ENCODE measurements at places on chromosomes 2 and 18.

DNA sequence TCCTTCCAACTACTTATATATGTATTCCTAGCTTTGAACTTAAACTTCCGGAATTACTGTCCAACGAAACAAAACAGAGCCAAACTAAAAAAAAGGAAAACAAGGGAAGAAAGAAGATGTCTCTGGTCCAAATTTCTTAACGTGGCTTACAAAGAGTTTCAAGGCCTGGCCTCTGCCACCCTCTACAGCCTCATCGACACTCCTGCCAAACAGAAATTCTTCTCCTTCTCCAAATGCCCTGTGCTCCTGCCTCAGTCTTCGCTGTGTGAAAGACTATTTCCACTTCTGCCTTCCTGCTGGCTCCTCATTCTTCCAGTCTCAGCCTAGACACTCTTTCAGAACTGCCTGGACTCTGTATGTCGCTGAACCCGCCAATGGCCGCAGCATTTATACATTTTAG lies 249.2 kb downstream of the TXNL1 start:
- DNase-seq: no peak

GRCh38 chr18:61333746-61334490 lies 688 bp downstream of the CDH20 start:
- peak; percentile 33 for DNase-seq

DNA sequence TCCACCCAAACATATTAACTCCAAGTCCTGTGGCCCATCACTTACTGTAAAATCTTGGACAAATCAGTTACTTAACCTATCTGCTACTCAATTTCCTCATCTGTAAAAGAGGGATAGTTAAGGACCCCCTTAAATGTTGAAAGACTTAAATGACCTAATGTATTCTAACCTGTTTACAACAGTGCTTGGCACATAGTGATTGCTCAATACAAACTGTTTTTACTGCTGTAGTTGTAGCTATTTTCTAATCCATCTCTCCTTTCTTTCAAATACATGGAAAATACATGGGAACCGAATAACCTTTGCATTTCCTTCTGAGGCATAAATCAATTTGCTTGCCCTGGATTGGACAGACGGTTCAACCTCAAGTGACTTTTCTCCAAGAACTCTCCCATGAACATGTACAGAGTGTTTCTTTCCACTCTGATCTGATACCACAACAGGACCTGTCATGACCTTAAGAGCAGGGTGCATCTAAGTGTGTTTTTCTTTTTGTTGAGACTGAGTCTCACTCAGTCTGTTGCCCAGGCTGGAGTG lies 2.7 kb downstream of the LNPK start:
- no peak for DNase-seq

GRCh38 chr2:204635478-204635877 lies 90.2 kb downstream of the PARD3B start:
- no peak for DNase-seq

DNA sequence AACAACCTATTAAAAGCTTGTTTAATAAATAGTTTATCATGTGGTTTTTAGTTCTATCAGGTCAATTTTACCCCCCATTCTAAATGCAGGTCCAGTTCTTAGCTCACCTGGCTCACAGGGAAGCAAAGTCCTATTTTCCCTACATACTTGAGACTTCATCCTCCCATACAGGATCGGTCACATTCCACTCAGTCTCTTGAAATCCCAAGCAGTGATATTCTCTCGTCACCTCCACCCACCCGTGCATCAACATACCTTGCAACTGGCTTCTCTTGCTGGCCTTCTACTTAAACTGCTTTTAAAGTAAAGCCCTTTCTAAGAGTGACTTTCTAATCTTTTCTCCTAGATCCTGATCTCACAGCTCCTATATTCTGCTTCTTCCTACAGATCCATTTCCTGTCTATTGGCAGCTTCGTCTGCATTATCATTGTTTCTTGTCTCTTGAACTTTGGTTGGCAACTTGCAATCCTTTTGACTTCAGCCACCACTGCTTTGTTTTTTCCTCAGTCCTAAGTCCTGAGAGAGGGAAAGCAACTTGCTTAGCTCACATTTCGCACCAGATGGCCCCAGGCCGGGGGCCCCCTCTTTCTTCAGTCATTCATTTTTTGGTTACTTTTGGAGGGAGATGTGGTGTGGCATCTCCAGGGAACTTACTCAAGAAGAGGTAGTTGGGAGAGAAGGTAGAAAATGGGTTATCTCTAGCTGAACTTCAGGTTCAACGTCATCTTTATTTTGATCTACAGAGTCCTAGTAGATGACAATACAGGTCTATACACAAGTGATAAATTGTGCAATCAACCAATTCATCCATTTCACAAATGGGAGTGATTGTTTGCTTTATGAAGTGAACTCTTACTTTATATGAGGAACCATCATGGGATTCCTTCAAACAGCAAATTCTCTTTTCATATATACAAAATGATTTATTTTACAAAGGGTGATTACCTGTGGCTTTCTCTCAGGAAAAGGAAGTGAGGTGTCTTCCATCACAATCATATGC lies 23.9 kb upstream of the NCOA1 start:
- no peak for DNase-seq

DNA sequence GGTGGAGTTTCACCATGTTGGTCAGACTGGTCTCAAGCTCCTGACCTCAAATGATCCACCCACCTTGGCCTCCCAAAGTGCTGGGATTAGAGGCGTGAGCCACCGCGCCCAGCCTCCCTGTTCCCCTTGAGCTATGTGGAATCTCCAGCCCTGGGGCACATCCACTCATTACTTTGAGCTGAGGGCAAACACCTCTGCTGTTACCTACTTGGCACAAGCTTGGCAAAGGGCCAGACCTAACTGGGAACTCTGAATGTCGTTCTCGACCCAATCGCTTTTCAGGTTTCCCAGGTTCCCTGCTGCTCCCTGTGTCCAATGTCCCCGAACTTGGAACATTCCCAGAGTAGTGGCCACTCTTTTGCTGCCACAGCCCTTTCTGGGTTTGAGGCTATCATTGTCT lies 40.6 kb downstream of the CHST10 start:
- no peak for DNase-seq

GRCh38 chr18:54466248-54467005 lies 108.7 kb downstream of the C18orf54 start:
- DNase-seq: no peak

- no peak for DNase-seq
Observed at GRCh38 chr2:155748131-155748530, 584.4 kb downstream of the NR4A2 start.

- DNase-seq: no peak
Observed at GRCh38 chr2:172128484-172128883, 25.8 kb upstream of the DLX2 start.

GRCh38 chr2:151904021-151904420 lies 75.8 kb upstream of the ARL5A start:
- DNase-seq: no peak

DNA sequence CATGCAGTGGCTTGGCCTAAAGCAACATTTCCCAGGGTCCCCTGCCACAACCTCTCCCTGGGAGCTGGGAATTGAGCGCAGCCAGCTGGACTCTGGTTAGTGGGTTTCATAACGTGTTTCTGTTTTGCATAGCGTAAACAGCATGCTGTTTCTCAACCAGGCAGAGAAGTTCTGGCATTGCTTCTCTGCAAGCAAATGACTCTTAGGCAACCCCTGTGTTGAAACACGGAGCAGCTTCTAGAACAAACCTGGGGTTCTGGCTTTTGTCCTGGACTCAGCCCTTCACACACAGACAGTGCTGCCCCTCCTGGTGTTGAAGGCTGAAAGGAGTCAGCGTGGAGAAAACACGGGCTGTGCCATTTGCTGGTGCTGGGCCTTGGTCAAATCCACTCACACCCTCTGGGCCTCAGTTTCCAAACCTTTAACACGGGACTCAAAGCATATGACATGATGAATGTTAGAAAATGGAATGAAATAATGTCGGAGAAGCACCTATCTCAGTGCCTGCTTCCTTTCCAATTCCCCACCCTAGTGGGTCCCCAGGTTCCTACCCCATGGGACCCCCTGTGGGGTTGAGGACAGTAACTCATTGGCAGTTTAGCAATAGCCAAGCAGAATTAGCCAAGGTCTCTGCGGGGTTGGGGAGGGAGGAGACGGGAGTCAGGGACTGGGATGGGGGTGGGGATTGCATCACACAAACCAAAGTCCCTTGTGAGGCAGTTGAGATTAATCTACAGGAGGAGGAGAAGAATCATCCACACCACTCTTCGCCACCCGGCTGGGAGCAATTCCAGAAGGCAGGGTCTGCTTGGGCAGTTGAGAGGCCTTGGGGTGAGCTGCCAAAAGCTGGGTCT lies 30.2 kb upstream of the IL1R2 start:
- no peak for DNase-seq

DNA sequence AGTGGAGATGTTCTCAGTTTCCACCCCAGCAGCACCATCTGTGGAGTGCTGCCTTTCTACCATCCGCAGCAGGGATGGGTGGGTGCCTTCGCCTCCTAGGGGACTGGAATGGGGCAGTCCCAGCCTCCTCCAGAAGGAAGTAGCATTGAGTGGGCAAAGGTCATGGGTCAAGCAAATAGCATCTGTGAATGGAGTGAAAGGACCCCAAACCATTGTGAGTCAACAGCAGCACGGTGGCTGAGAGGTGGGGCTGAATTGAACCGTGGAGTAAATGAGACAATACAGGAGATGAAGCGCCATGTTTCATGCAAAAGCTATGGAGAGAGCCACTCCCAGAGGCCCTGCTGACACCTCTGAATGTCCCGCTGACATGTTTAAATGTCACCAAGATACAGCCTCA lies 9.7 kb downstream of the GPR55 start:
- DNase-seq: no peak

- DNase-seq: peak; percentile 43
Observed at GRCh38 chr2:218217360-218218267, 625 bp downstream of the ARPC2 start.

GRCh38 chr2:134583997-134584520 lies 134.7 kb downstream of the TMEM163 start:
- no peak for DNase-seq

DNA sequence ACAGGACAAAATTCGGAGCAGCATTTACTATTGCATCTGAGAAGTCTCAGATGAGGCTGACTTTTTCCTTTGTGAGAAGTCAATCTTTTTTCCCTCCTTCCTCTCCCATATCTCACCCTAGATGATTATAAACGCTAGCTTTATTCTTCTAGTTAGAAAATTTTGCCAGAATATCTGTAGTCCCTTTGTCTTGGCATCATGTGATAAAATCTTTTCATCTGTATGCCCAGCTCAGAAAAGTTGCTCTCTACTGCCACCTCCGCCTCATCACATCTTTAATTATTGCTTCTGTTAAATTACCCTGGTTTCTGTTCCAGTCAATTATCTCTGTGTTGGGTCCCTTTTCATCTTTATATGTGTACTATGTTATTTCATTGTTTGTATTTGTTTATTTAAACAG lies 210.8 kb upstream of the SLC35G4 start:
- DNase-seq: no peak

GRCh38 chr2:1887915-1888314 lies 143.6 kb upstream of the PXDN start:
- no peak for DNase-seq

DNA sequence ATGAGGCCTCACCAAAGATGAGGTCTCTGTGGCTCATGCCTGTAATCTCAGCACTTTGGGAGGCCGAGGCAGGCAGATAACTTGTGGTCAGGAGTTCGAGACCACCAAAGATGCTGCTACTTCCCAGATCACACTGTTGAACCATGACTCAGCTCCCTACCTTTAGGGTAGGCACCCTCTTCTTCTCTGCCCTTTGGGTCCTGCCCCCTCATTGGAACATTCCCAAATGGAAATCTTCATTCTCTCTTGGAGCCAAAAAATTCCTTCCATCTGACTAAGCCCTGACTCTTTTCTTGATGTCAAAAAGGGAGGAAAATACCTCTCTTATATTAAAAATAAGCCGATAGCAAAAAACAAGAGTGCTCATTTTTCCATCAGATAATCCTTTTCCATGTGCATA lies 183.5 kb downstream of the PAX3 start:
- no peak for DNase-seq

GRCh38 chr2:186599186-186599778 lies 9.4 kb downstream of the ITGAV start:
- no peak for DNase-seq

GRCh38 chr2:234968631-234969305 lies 17.0 kb downstream of the SH3BP4 start:
- DNase-seq: no peak

- DNase-seq: no peak
Observed at GRCh38 chr2:210536973-210537650, 19.3 kb upstream of the CPS1 start.

- DNase-seq: no peak
Observed at GRCh38 chr2:234254783-234255521, 204.4 kb downstream of the SPP2 start.

DNA sequence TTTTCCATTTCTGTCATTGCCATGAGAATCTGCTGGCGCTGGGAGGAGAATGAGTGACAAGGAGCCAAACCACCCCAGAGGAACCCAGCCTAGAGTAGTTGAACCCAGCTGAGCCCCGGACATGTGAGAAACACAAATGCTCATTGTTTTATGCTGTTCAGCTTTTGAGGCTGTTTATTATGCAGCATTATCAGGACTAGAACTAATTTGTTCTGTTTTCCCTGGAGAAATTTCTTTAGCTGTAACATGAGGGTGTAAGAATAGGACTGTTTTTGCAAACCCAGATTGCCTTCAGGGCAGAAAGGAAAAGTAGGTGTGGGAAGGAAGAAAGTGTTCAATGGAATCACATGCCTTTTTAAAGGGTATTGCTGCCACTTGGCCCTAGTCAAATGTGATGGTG lies 28.5 kb upstream of the DOCK10 start:
- no peak for DNase-seq

GRCh38 chr2:222952204-222952603 lies 91.4 kb downstream of the ACSL3 start:
- no peak for DNase-seq

- DNase-seq: no peak
Observed at GRCh38 chr2:200356857-200357384, 50.4 kb downstream of the SPATS2L start.

DNA sequence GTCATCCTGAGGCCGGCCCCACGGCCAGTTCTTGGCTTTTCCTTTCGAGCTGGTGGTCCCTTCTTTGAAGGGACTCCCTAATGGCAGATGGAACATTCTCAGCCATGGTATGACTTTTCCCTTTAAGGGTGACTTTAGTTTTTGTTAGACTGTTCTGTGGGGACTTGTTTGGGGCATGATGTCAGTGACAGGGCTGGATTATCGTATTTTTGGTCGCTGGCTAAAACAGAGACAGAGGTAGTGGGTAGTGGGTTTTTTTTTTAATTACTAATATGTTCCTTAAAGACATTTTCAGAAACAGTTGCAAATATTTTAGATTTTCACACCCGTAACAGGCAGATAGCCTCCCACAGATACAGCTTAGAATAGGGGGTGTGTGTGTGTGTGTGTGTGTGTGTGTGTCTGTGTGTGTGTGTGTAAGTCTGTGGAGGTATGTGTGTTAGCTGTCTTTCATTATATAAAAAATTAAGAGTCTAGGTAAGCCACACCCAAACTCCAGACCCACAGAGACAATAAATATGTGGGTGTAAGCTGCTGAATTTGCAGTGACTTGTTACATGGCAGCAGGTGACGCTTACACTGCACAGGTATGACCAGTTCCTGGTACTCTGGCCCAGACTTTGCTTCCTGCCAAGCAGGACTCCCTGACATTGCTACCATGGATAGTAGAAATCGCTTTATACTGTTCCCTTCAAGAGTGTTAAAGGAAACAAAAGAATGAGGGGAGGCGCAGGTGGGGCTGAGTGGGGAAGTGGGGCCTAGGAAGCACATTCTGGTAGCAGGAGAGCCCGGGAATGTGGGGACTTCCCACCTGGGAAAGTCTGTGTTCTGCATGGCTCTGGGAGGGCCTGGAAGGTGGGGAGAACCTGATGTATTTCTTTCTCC lies 20.9 kb downstream of the NCK2 start:
- DNase-seq: no peak

- DNase-seq: no peak
Observed at GRCh38 chr2:12050396-12050795, 304.0 kb downstream of the LPIN1 start.

GRCh38 chr2:210635257-210635656 lies 78.9 kb downstream of the CPS1 start:
- DNase-seq: no peak

Data from endothelial cell (in vitro differentiated cells).